ENCODE measurements at places on chromosomes 1 and 21.

DNA sequence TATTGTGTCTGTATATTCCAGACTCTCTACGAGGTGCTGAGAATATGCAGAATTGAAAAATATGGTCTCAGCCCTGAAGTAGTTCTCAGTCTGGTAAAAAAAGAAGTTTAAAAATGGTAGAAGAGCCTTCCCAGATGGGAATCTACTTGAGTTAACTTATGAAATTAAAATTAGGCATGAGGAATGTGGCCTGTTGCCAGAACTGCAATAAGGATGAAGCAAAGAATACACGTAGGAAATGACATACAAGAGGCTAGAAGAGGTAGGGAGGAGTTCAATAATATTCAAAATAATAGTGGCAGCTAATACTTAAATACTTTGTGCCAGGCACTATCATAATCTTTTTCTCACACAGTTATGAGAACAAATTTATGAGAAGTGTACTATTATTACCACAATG, 6.3 kb downstream of the ASPM start:
- DNase-seq = no peak

DNA sequence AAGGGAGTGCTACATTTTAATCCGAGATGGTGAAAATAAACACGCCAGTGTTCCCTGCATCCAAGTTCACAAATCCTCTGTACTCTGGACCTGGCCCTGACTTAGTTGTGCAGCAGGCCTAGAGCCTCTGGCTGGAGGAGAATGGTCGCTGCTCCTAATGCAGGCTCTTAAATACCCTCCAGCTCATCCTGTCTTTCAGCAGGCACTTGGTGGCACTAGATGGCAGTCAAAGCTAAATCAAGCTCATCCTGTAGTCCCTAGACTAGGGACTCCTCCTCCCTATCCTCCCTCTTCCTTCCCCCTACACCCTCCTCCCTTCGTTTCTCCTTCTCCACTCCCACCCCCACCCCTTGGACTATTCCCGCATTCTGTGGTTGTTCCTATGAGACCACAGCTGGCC, 41.6 kb upstream of the MTR start:
- no peak for DNase-seq

- no peak for DNase-seq
Measured at GRCh38 chr1:246052603-246053002, 454.5 kb downstream of the SMYD3 start.

GRCh38 chr1:169018751-169019150, 87.7 kb upstream of the ATP1B1 start:
- DNase-seq = no peak

DNA sequence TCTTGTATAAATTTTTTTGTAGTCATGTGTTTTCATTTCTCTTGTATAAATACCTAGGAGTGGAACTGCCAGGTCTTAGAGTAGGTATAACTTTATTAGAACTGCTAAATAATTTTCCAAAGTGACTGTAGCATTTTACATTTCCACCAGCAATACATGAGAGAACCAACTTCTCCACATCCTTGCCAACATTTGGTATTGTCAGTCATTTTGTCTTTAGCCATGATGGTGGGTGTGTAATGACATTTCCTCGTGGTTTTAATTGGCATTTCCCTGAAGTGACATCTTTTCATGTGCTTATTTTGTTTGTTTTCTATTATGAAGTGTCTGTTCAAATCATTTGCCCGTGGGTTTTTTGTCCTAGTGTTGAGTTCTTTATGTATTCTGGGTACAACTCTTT, 29.7 kb downstream of the ZBTB8A start:
- no peak for DNase-seq

DNA sequence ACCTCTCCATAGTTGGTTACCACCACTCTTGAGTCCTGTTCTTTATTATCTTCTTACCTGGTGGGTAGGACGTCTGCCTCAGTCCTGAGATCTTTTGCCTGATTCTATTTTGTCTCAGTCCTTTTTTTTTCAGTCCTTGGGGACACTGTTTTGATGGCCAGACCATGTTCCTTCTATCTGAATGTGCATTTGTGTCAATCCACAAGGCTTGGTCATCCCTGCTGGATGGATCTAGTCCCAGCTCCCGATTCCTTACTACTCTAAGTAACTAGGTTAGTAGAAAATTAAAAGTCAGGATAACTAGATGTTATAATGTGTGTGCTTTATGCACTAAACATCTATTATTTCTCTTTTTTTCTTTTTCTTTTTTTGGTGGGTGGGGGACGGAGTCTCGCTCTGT, 28.1 kb upstream of the AK4 start:
- no peak for DNase-seq

DNA sequence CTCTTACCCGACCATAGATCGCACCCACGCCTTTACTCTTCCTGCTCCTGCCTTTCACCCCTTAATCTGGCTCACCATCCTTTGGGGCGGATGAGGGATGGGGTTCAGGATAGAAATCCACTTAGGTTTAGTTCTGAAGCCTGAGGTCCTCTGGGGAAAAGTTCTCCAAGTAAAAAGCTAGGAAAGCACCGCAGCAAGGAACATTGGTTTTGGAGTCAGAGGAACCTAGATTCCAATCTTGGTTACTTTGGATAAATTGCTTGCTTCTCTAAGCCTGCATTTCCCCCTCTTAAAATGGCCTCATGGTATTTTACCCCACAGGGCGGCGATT, 988 bp upstream of the ASAP3 start:
- no peak for DNase-seq

DNA sequence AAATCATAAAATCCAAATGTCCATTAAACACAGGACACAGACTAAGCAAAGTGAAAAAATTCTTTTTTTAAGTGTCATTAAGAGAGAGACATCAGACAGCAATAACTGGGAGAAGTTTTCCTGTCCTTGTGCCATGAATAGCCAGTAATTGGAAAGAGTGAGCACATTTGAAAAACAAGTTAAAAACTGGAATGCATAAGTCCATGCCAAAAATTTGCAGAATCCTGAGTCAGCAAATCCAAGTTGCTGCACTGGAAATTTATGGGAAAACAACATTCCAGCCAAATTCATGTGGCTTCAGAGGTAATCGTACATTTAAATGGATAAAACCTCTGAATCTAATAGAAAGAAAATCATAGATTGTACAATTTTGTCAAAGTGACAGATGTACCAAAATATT, 291.4 kb downstream of the LRRC40 start:
- no peak for DNase-seq

- no peak for DNase-seq
Measured at GRCh38 chr1:160413716-160414115, 13.4 kb downstream of the VANGL2 start.

GRCh38 chr1:198088360-198089071, 68.3 kb upstream of the NEK7 start:
- DNase-seq = no peak

DNA sequence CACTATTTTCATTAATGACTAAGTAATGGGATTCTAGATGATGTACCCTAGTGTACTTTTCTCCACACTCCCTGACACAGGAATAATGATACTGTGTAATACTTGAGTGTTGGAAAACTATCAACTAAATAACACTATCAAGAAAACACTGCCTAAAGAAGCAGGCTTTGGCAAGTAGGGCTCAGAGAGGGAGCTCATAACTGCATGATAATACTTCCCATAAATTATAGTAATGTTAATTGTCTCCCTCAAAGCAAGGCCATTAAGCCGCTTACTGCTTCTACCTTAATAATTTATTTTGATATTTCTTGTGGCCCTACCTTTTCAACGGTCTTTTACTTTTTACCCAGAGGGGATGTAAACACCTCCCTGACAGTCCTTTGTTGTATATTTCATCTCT, 69.0 kb downstream of the SAMSN1 start:
- DNase-seq = no peak
